ENCODE measurements at places on chromosomes 1 and 21. TPM values are rescaled to one million over a fixed set of nuclear protein-coding genes. Genes with fewer than 3 reads are reported as not detected.

- DNase-seq: no peak
These were observed 372.1 kb upstream of the B3GALT2 start for GRCh38 chr1:193558491-193559028.

DNA sequence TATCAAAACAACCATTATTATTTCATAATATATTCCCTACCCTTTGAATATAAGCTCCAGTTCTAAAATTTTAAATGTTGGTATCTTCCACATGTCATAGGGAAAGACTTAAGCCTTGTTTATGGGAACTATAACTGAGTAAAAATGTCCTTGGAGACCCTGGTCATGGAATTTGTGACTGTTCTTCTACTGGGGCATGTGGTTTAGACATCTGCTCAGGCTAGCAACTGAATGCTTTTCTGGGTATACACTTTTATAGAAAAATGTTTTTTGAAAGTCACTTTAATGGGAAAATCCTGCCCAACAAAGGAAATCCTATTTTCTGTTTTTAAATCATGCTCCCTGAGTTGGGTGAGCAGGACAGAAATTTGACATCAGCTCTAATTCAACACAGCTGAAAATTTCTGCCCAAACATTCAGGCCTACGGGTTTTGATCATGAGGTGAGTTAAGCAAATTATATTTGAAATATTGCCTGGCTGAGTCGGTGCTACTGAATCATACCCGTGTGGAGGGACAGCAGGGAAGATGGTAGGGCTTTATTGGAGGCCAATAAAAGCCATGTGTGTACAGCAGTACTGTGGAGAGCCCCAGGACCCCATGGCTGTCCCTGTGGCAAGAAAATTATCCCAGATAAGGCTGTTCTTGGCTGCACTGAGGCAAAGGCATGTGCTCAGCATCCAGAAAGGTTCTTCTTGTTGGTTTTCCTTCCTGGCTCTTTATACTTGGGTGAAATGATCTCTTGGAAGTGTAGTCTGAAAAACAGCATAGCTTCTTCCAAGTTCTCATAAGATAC, 391.8 kb downstream of the DISC1 start:
- DNase-seq: no peak

RHOC gene
- 91.6 TPM for total RNA-seq

BRDT gene
- not detected for total RNA-seq

DNA sequence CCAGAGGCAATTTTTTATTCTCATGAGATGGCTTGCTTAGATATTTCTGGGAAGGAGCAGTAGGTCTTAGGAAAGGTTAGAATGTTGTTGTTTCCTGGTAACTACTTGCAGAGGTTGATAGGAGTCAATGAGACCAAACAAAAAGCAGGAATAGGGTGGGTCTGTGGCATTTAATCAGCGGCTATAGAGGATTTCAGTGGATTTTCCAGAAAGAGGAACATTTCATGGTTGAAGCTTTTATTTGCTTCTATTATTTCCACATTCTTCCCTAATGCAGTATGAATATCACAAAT, 111.3 kb upstream of the PALMD start:
- DNase-seq: no peak

GRCh38 chr1:90671741-90672140, 45.4 kb downstream of the BARHL2 start:
- DNase-seq: no peak

PPFIA4 gene
- total RNA-seq: 0.49 TPM

ANGPTL3 gene
- 0.05 TPM for total RNA-seq

GBP6 gene
- not detected for total RNA-seq

Measured in pancreas (tissue), 10 donors.